ENCODE measurements at places on chromosomes 2 and 18.
A peak's percentile ranks its signal among the peaks of the same experiment; 100 is the strongest.

- no peak for DNase-seq
These were observed 40.0 kb downstream of the ASXL2 start for GRCh38 chr2:25838152-25838756.

GRCh38 chr2:137316075-137316474, 550.7 kb downstream of the THSD7B start:
- DNase-seq: no peak

GRCh38 chr2:12778811-12779579, 62.3 kb downstream of the TRIB2 start:
- no peak for DNase-seq

DNA sequence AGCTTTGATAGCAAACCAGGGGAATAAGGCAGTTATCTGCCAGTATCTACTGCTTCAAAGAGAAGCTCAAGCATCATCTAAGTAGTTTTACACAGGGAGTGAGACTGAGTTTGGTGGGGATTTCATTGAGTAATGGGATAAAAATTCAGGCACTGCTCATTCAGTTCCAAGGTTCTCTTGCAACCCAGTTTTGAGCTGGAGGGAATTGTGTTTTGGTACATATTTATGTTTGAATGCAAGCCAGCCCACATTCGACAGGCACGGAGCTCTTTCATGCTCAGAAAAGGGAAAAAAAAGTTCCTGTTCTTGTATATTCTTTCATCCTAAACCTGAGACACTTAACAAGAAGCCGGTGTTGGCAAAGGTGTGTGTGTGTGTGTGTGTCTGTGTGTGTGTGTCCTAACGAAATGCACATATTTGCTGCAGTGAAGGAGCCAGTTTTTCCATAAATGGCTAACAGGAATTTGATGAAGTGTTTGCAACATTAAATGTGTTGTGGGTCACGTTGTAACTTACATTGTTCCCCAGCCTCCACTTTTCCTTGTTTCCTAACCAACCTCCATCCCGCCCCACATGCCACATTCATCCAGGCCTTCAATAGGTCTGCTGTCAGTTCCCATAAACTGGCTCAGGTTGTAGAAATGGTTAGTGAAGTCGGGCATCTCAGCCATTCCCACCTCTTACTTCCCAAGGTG, 311.1 kb downstream of the TXNL1 start:
- DNase-seq: no peak

DNA sequence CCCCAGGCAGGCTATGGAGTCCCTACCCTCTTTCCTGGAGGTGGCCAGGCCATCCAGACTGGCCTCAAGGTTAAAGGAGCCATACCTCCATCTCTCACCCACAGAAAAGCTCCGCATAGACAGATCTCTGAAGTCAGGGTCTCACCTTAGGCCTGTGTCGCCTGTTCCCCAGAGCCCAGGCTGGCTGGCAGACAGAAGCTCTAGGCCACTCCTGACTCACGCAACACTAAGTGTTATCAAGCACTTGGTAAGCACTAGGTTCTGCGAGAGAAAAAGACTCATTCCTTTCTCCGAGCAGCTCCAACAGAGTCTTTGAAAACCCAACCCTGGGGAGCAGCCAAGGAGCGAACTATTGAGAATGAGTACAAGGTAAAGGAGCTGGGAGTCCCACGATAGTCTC, 6.1 kb downstream of the SMAD7 start:
- no peak for DNase-seq

DNA sequence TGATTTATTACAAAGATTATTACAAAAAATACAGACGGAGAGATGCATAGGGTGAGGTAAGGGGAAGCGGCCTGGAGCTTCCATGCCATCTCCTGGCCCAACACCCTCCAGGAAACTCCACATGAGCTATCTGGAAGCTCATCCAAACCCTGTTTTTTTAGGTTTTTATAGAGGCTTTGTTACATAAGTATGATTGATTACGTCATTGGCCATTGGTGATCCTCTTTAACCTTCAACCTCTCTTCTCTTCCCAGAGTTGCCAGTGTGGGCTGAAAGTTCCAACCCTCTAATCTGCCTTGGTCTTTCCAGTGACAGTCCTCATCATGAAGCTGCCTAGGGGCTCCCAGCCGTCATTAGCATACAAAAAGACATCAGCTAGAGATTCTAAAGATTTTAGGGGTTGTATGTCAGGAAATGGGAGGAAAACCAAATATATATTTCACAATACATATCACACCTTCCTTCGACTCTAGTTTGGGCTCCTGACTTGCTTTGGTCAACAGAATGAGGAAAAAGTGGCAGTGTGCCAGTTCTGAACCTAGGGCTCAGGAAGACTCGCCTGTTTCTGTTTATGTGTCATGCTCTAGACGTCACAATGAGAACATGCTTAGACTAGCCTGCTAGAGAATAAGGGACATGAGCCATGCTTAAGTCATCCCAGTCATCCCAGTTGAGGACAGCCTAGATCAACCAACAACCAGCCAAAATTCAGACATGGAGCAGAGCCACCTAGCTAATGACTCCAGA, 54.1 kb downstream of the ETAA1 start:
- DNase-seq: no peak

GRCh38 chr2:55327470-55328230, 58.6 kb upstream of the MTIF2 start:
- no peak for DNase-seq

- peak; percentile 20 for DNase-seq
These were observed 3.3 kb upstream of the HJURP start for GRCh38 chr2:233857511-233858141.

DNA sequence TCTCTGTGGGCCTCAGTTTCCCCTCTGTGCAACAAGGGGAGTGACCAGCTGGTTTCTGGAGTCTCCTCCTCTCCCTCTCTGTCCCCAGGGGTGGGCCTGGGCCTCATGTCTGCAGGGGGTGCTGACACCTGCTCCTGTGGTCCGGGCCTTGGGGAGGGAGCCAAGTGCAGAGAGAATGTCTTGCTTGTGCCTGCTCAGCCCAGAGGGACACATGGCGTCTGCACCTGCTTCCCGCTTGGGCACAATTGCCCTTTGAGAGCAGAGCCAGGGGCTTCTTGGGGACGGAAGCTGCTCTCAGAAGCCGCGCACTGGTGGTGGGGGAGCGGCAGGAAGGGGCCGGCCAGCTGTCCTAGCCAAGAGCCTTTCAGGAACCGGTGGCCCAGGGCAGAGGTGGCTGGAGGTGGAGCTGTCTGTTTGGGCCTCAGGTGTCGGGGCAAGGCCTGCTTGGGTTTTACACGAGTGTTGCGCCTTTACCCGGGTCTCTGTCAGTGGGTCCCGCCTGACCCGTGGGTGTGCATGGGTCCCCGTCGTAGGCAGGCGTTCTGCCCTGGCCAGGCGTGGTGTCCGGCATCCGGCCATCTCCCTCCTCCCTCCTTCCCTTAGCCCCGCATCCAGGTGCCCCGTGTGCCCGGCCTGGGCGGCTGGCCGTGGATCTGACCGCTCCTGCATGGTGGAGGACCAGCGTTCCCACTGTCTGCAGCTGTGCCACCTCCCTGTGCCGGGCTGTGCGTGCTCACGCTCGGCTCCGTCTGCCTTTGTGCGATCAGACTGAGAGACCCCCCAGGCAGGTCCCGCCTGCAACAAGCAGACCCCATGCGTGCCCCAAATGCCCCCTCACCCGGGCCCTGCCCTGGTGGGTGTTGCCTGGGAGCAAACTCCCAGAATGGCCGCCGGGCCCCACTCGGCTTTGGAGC, 4.0 kb downstream of the NEU4 start:
- DNase-seq: no peak

- no peak for DNase-seq
These were observed 525.4 kb downstream of the PIK3C3 start for GRCh38 chr18:42480441-42480840.

DNA sequence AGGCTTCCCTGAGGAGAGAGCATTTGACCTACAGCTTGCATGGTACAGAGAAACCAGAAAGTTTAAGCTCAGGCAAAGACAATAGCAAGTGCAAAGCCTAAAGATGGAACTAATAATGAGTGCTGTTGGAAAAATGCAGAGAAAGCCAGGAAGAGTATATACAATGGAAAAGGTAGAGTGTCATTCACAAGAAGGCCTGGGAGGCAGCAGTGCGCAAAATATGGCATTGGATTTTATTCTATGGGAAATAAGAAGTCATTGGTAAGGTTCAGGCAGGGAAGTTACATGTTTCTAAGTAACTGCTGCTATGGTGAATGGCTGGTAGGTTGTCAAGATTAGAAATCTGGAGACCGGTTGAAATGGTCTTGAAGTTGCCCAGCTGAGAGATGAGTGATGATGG, 2167.3 kb upstream of the CELF4 start:
- DNase-seq: no peak

DNA sequence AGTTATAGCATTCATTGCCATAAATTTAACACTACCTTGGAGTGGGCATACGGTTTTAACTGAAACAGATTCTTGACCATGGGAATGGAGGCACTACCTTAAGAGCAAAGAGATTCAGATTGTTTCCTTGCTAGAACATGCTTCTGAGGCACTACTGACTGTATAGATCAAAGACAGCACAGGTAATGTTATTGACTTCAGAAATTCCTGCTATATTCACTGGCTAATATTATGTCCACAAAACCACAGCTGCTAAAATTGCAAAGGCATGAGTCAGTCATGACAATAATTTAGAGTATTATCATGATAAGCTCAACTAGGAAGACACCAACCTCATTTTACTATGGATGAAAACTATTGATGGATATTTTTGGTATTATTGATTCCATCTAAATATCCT, 39.4 kb downstream of the SLC8A1 start:
- DNase-seq: no peak

- DNase-seq: no peak
These were observed 12.3 kb upstream of the MEP1B start for GRCh38 chr18:32177530-32177929.

DNA sequence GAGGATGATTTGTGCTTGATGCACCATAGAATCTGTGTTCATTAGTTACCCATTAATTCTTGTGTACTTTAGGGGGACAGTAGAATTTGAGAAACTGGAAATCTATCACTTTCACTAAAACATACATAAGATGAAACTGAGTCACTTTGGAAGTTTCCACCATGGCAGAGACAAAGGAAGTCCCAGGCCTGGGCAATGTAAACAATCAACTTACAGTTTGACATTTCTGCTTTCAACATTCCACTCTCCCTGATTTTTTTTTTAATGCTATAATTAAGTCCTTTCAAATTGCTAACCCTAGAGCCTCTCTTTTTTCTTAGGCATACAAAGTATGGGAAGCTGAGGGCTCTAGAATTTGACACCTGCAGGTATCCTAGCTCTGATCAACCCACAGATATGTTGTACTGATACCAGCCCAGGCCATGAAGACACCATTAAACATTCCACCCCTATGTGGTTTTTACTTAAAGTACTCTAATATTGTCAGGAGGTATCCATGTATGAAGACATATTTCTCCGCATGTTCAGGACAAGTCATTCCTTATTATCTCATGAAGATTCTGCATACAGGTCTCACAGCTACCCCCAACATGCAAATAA, 88.5 kb upstream of the GLS start:
- DNase-seq: no peak

GRCh38 chr2:22494156-22494555, 890.8 kb upstream of the KLHL29 start:
- DNase-seq: no peak

DNA sequence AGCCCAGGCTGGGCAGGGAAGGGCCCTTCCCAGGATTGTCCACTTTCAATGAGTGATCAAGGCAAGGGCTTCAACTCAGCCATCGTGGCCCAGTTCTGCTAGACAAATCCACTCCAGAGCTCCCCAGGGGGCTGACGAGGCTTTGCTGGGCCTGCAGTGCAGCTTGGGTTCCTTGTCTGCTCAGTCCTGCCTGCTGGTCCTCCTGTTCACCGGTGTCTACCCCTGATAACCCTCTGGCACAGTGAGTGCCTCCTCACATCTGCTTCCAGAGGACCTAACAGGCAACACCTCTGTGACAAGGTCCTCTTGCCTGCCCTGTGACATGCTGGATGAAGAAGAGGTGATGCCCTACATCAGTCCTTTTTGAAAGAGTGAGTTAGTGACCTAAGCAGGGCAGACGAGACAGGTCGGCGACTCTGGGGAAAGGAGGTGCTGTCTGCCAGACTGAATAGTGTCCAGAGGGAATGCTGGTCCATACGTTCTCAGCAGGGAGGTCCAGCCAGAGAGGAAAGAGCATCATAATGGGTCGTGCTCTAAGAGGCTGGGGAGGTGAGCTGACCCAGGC, 20.9 kb upstream of the KCNF1 start:
- DNase-seq: no peak

GRCh38 chr2:25358836-25359235, 17.1 kb upstream of the DNMT3A start:
- DNase-seq: no peak

GRCh38 chr2:6443061-6443823, 422.5 kb downstream of the CMPK2 start:
- no peak for DNase-seq

DNA sequence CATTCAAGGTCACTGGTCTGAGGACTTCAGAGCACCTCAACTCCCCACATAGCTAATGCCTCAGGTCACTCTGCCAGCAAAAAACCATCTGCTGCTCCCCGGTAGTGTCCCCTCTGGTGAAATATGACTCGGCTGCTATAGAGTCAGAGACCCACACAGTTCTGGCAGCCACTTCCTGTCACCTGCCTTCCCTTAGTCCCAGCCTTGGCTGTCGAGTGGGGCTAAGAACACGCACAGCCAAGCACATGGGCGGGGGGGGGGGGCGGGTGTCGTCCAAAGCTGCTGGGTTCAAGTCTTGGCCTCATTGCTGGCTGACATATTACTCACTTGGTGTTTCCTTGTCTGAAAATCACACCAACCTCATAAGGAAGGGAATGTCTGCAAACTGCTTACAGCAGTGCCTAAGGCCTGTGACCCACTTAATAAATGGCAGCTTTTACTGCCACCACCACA, 37.5 kb downstream of the POLR1A start:
- peak; percentile 15 for DNase-seq

DNA sequence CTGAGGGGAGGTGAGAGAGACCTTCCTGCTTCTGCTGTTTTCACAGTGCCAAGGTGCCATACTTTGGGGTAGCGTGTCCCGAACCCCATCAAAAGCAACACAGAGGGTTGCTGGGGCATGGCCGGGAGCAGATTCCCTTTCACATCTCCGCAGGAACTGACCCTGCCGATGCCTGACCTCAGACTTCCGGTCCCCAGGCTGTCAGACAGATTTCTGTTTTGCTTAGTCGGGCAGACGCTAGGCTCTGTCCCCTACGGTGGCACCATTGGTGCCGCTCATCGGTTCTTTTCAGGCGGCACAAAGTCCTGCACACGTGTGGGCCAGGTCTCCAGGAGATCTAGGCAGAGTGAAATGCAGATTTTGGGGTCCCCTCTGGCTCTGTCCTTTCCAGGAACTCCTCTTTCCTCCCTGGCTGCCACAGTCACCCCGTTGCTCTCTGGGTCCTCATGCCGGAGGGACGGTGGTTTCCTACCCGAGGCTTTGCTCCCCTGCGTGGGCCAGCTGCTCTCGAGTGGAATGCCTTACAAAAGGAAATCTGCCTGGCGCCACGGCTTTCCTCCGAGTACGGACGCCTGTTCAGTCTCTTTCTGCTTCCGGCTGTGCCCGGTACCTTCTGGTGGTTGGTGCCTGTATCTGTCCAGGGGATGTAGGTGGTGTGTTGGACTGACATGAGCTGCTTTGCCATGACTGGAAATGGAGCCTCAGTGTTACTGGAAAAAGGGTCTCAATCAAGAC, 39.3 kb downstream of the RTP5 start:
- no peak for DNase-seq

All from activated CD8-positive, alpha-beta memory T cell treated with anti-CD3 and anti-CD28 coated beads for 4 hours (primary cell).